HFFc6 (cell line): ENCODE measurements at places on chromosomes 2 and 18.

DNA sequence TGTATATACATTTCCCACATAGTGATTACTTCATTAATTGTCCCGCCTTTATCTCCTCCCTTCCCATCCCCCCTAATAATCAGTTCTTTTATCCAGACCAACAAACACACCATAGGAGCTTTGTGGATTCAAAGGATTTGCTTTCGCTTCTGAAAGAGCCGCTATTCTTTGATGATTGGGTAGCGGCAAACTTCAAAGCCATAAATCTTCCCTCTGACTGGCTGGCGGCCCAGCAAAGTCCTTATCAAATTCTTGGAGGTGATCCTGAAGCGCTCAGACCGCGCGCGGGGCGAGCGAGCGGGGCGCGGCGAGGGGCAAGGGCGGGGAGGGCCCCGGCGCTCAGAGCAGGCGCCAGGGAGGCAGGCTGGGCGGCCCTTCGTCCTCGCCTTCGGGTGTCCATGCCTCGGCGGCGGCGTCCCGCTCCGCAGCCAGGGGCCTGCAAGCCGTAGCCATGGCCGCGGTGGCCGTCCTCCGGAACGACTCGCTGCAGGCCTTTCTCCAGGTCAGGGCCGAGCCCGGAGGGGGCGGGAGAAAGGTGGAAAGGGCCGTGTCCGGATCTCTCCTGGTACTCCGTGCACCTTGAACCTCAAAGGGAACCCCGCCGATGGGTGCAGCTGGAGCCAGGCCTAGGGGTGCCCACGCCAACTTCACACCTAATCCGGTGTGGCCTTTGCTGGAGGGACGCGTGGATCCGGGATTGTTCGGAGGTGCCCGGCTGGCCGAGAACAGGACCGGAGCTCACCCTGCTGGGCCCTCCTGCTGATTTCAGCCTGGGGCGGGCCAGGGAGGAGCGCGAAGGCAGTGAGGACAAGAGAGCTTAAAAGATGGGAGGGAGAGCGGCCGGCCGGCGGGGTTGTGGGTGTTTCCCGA lies at the start of gene SP5:
SP5 (plus strand) TSS at position 276 of the 870 bp plus-strand sequence; CDS start at position 452, 176 bp downstream.
- no peak for DNase-seq

- no peak for DNase-seq
Measured at GRCh38 chr2:109129921-109130722, 1.1 kb downstream of the SH3RF3 start.

DNA sequence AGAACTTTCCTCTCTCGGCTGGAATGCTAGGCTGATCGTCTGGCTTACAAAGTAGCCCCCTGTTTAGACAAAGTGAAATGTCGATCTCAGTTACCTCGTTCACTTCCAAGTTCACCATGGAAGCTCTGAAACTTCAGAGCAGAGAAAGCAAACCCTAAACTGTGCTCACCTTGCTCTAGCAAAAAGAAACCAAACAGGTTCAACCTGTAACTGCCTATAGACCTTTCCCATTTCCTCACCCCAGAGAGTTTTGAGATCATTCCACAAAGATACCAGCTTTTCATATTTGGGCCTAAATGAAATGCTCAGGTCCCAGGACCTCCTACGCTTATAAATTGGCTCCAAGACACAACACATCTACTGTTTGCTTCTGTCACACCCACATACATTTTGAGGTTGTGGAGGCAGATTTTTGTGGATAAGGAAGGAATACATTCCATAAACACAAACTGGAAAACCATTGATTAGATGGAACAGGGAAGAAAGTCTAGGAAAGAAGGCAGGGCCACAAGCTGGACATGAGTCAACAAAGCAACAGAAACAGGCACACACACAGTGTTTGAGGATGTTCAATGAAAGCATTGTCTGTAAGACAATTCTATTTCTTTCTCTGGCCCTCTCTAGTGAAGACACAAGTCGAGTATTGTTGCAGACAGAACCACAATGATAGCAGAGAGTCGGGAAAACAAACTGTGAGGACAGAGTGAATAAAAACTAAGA lies 52.8 kb upstream of the TGIF1 start:
- DNase-seq, result no peak

- DNase-seq, result no peak
Measured at GRCh38 chr18:50862401-50862800, 16.5 kb upstream of the ME2 start.

GRCh38 chr2:174327841-174328113 lies 7.0 kb upstream of the SP9 start:
- DNase-seq, result no peak

DNA sequence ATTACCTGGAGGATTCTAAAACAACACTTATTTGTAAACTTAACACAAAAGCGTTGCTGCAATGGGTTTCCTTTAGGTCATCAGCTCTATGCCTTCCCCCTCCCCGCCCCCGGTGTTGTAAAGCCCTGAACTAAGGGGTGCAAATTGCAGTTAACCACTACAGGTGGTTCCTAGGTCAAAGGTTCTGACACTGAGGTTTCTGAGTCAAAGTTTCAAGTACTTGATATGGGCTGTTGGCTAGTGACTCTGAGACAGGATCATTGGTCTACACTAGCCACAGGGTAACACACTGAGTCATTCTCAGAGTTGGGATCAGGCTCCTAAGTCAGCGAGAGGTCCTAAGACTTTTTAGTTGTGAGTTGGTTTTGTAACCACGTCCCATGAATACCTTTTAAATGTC lies 15.4 kb downstream of the IL1B start:
- DNase-seq, result no peak

DNA sequence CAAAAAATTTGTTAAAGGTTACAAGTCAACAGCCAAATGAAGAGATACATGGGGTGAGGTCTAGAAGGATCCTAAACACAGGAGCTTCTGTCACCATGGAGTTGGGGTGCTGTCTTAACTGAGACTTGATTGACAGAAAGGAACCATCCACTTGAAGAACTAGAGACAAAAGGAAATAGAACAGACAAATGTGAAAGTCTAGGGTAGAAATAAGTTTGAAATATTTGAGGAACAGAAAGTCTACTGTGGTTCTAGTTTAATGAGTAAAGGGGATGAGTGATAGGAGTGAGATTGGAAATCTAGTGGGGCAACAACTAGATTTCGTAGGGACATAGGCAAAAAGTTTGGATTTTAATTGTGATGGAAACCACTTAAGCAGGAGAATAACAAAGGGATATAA lies 18.7 kb downstream of the RBBP8 start:
- no peak for DNase-seq

- no peak for DNase-seq
Measured at GRCh38 chr18:907885-908757, 3.5 kb downstream of the ADCYAP1 start.

- DNase-seq, result no peak
Measured at GRCh38 chr18:4870177-4870773, 326.8 kb downstream of the AKAIN1 start.

DNA sequence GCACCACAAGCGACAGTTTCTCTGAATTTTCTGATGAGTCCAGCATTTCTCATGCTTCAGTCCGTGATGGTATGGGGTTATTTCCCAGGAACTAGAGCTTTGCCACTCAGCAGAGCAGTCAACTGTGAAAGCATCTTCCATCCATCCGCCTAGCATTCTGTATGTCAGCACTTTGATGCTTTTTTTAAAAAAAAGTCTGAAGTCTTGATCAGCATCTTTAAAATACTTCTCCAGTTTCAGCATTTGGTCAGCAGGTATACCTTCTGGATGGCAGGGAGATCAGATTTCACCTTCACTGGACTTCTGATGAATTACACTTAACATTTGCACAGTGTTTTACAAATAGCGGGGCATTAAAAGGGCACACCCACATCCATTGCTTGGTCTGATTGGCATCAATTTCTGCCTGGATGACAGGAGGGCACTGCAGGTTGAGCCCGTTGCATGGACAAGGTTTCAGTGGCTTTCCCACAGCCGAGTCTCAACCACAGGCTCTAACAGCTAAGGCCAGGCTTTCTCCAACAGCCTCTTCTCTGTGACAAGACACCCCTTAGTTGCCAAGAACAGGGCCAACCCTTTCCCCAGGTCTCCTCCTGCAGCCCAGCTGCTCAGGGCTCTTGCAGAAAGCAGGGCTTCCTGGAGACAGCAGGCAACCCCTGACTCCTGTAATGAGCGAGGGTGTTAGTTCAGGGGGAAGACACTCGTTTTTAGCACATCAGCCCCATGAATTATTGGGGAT lies 54.0 kb downstream of the EMILIN2 start:
- DNase-seq, result no peak

GRCh38 chr2:20514596-20515269 lies 67.9 kb downstream of the RHOB start:
- peak; percentile 91 for DNase-seq

- DNase-seq, result no peak
Measured at GRCh38 chr2:134763164-134763710, 44.4 kb upstream of the TMEM163 start.

- peak; percentile 58 for DNase-seq
Measured at GRCh38 chr18:46253498-46253897, 149.3 kb downstream of the HAUS1 start.

- DNase-seq, result no peak
Measured at GRCh38 chr2:130847776-130848525, 11.2 kb downstream of the ARHGEF4 start.

DNA sequence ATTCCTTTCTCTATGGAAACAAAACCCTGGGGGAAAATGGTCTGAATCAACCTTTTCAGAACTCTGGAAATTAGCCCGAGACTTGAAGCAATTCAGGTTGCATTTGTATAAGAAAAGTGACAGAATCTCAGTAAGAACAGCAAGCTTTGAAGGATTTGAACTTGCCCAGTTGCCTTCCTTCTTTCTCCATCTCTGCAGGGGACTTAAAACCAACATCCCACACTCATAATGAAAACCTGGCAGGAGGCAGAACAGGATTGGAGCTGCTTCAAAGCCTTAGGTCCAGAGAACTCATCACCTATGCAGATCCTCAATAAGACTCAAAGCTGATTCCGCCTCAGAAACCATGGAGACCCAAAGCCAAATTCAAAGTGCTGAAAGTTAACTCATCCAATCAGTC lies 790.5 kb upstream of the ID2 start:
- no peak for DNase-seq

DNA sequence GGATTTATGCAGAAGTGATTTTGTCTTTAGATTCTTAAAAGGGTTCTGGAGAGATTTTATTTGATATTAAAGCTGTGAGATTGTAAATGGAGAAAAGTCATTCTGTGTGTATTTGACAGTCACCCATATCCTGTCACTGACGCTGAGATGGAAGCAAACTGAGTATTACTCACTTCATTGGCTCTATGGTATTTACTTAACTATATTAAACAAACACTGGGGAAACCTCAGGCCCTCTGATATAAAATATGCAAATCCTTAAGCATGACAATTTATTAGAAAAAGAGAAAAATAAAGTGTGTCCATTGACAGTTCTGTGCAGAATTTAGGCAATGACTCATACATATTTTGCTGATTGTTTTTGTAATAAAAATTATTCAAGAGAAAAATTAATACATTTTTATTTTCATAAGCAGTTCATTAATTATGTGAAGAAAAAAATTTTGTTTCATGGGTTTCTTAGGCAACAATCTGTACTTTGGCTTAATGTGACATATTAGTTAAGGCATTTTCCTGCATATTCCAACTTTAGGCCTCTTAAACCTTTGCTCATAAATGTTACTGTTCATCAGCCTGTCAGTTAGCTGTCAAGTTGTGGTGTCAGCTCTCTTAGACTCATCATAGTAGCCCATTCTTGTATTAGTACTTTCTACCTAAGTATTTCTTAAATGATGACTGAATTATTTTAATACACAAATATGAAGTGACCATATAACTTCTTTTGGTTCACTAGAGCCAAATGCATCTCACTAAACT lies 99.9 kb downstream of the PARD3B start:
- DNase-seq, result peak; percentile 48
